ENCODE measurements at places on chromosomes 13 and 19.

DNA sequence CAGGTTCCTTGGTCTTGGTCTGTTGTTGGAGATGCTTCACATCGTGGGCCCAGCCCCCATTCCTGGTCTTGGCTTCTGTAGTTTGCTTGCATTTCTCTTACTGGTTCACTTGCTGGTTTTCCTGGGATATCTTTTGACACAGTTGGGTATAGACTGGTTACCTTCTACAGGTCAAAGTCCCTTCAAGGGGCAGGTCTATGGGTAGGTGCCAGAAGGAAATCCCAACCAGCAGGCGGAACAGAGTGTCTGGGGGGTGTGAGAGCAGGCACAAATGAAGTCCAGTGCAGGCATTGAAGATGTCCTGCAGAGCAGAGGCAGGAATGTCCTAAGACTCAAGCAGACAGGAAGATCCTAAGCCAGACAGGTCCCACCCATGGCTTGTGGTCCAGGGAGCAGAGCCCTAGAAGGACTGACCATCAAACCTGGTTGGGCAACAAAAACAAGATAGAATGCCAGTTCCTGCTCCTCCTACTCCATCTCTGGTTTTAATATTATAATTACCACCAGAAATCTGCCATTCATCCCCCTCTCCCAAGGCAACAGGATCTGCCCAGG, 17.7 kb upstream of the WASF3 start:
- no peak for DNase-seq

DNA sequence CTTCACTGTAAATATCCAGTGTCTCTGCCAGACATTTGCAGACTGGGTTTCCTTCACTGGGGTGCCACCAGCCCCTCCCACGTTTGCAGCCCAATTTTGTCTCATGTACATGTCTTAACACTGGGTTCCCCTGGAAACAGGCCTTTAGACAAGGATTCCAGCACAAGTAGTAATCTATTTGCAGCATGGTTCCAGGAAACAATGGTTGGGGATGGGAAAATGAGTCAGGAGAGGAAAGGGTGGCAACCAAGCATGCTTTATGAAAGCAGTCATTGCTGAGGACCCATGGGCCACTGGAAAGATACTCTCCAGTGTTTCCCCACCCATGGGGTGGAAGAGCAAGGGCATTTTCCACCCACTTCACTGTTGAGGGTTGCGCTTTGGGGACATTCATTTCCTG, 53.6 kb upstream of the FARP1 start:
- DNase-seq: peak; percentile 63

DNA sequence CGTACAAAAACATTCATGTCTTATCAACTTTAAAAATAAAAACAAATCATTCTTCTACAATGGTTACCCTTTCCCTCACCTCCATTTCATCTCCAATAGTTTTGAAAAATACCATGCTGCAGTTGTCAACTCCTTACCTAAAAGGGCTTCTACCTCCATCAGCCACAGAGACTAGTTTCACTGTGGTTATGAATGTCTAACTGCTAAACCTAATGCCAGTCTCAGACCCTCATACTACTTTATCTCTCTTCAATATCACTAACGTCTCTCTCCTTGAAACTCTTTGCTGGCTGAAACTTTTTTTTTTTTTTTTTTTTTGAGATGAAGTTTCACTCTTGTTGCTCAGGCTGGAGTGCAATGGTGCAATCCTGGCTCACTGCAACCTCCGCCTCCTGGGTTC, 27.1 kb downstream of the LNX2 start:
- no peak for DNase-seq

- DNase-seq: no peak
Observed at GRCh38 chr13:44506719-44507118, 69.4 kb downstream of the TSC22D1 start.

DNA sequence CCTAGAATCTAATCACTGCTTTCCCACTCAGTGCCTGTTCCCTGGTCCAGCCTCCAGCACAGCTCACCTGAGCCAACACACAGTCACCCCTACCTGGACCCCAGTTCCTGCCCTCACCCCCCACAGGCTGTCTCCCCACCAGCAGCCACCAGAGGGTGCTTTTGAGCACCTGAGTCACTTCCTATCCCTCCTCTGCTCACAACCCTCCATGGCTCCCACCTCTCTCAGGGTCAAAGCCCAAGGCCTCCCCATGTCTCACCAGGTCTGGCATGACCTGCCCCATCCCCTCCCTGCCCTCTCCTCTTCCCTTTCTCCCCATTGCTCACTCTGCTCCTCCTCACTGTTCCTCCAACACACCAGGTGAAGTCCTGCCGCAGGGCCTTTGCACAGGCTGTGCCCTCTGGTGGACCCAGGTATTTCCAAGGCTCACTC, 7.1 kb upstream of the DPP9 start:
- no peak for DNase-seq

DNA sequence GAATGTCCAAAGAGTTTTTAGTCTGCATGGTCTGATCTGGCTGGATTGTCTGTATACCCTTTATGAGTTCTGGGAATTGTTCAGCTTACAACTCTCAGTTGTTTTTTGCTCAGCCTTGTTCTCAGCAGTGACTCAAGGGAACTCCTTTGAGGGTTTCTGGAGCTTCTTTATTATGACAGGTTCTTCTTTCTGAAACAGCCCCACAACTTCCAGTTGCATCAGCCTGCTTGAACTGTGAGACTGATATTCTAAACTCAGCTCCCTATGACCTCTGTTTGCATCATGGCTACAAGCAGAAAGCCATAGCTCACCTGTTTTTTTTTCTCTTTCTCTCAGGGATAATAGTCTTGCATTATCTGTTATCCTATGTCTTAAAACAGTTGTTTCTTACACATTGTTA, 85.0 kb downstream of the TDRD3 start:
- no peak for DNase-seq

- DNase-seq: no peak
Observed at GRCh38 chr19:17490411-17490810, 20.1 kb downstream of the SLC27A1 start.

DNA sequence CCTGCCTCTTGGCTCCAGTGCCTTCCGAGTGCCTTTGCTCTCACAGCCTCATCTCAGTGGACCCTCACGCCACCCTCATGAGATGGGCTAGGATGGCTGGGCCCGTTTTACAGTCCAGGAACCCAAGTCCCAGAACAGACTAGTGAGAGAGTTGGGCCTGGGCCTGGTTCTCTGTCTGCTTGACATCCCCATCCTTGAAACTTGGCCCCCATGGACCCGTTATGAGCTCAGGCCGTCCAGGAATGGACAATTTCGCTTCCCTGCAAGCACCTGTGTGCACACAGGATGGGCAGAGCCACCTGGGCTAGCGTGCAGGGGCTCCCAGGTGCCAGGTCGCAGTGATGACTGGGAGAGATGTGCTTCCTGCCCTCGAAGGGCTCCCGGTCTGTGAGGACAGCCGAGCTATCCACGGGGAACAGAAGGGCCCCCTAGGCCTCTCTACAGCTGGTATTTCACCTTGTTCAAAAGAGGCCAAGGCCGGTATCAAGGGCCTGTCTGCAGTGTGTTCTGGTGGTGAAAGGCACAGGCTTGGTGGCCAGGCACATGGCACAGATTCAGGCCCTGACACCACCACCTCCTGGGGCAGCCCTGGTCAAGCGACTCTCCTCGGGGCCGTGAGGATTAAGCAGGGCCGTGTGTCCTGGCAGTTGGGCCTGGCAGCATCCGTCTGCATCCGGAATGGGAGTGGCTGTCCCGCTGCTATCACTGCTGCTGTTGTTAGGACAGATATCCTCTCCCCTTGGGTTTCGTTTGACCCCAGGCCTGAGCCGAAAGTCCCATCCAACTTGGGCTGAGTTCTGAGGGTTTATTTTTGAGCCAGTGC, 38.9 kb downstream of the CAPN12 start:
- DNase-seq: no peak

DNA sequence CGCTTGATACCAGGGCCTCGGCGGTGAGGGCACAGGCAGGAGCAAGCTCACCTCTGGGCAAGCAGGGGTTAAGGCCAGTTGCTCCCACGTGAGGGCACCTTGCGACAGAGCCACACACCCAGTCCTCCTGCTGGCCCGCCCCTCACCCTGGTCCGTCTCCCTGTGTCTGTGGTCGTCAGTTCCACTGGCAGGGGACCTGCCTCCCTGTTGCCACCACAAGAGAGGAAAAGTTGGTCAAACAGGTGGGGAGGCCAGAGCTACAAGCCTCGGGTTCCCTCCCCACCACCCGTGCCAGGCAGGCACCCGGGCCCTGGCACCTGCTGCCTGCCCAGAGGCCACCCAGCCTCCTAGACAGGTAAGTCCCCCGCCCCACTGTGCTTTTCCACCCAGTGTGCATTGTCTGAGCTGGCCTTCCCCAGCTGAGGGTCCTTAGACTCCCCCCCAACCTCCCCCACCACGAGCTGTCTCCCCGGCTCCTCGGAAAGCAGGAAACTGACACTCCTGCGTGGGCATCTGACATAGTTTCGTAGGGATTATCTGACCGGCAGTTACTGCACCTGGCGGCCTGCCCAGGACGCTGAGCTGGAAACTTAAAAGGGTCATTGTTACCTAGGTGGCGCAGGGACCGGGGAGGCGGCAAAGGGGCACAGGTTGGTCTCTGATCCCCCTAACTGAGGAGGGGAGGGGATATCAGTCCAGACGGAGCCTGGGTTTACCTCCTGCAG, at the start of gene TJP3:
TJP3 (plus strand) TSS at position 178 of the 725 bp plus-strand sequence. CDS start 20,049 bp downstream, outside the sequence.
- no peak for DNase-seq

GRCh38 chr19:45577111-45577905, 7.3 kb downstream of the OPA3 start:
- DNase-seq: peak; percentile 83

- peak; percentile 50 for DNase-seq
Observed at GRCh38 chr13:36352350-36352749, 6.2 kb upstream of the SPART start.

DNA sequence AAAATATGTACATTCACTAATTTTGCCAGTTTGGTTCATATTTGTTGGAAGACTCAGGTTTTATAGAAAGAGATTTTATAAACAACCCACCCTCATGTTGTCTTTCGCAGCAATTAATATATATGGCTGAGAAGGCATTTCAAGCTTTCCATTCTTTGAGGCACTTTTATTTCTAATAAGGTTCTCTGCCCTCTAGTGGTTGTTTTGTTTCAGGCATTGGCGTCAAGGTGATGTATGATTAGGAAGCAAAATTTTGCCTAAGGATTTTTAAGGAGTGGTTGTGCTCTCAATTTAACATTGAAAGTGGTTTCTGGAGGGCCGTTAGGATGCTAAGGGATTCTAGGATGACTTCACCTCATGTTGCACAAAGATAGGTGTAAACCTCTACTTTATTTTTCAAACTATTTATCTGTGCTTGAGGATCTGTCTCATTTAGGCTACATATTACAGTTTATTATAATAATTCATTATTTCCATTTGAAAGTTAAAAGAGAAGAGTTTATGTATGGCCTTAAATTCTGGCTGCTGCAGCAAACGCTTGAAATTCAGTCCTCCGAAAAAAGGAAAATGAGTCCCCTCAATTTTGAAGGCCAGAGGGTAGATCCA, 35.9 kb downstream of the OXGR1 start:
- DNase-seq: no peak

DNA sequence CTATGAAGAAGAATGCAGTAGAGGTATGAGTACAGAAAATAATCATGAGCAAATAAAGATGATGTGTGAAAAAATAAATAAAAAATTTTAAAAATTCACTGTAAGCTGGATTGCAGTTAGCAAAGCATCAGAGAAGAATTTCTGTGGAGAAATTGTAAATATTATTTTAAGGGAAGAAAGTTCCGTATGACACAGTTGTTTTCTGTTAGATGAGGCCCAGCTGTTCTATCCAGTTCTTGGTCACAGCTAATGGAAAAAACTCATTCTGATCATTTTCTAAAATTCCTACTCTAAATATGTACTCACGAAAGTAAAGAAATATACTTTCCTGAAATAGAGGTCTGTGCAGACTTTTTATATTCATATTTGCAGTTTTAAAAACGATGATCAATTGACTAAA, 578.8 kb downstream of the DCT start:
- no peak for DNase-seq

- no peak for DNase-seq
Observed at GRCh38 chr19:39829702-39830275, 4.2 kb downstream of the DYRK1B start.

DNA sequence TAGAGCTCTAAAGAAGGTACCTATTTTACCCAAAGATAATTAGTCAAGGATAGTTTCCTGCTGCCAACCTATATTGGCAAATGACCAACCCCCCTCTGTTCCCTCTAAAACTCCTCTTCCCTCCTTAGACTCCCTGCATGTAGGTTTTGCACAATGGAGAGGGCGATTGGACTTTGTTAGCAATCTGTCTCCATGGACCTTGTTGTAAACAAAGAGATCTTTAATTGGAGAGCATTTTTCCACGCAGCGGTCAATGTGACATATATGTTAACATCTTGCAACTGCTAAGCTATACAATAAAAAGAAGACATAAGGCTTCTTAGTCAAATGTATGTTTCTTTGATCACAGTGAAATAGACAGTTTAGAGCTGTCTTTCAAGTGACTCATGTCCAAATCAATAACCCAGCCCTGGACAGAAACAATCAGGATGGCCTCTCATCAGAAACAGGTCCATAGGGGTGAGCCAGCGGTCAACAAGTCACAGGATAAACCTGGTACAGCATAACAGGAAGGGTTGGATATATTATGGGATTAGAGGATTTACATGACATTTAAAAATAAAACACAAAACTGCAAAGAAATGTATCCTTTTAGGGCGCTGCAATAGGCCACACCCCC, 69.7 kb upstream of the UBL3 start:
- DNase-seq: no peak

GRCh38 chr13:110410936-110411687, 104.0 kb downstream of the COL4A2 start:
- no peak for DNase-seq

DNA sequence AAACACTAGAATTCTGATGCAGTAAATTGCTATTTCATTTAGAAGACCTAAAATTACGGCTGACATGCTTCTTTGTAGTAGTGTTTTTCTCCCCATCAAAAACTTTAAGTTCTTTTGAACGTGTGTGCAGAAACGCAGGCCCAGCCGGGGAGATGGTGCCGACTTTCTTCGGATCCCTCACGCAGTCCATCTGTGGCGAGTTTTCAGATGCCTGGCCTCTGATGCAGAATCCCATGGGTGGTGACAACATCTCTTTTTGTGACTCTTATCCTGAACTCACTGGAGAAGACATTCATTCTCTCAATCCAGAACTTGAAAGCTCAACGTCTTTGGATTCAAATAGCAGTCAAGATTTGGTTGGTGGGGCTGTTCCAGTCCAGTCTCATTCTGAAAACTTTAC, 98.3 kb downstream of the TNFRSF19 start:
- DNase-seq: no peak

DNA sequence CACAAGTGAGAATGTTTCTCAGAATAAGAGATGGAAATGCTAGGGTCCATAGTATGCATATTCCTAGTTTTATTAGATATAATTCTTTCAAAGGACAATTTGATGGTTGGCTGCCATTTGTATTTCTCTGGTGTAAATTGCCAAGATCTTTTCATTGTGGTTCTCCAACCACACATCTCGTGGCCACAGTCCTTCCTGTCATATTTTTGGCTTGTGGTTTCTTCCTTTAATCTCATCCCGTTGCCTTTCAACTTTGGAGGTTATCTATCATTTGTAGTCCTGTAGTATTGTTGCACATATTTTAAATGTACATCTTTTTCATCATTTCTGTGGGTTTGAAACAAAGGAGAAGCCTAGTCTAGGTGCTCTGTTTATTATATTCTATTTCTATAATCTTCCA, 61.2 kb downstream of the WASF3 start:
- no peak for DNase-seq

- no peak for DNase-seq
Observed at GRCh38 chr13:64054321-64054720, 2638.7 kb upstream of the PCDH20 start.

- DNase-seq: no peak
Observed at GRCh38 chr19:47313754-47314295, 4.2 kb downstream of the C5AR1 start.

GRCh38 chr19:48094855-48095203, 15.8 kb downstream of the PLA2G4C start:
- DNase-seq: no peak

- DNase-seq: no peak
Observed at GRCh38 chr19:23283925-23284324, 33.7 kb upstream of the ZNF724 start.
